ENCODE measurements at places on chromosomes 11 and 22. TPM values are rescaled to one million over a fixed set of nuclear protein-coding genes. Genes with fewer than 3 reads are reported as not detected.

Gene DSCAML1
- total RNA-seq, result 1.6 TPM

DNA sequence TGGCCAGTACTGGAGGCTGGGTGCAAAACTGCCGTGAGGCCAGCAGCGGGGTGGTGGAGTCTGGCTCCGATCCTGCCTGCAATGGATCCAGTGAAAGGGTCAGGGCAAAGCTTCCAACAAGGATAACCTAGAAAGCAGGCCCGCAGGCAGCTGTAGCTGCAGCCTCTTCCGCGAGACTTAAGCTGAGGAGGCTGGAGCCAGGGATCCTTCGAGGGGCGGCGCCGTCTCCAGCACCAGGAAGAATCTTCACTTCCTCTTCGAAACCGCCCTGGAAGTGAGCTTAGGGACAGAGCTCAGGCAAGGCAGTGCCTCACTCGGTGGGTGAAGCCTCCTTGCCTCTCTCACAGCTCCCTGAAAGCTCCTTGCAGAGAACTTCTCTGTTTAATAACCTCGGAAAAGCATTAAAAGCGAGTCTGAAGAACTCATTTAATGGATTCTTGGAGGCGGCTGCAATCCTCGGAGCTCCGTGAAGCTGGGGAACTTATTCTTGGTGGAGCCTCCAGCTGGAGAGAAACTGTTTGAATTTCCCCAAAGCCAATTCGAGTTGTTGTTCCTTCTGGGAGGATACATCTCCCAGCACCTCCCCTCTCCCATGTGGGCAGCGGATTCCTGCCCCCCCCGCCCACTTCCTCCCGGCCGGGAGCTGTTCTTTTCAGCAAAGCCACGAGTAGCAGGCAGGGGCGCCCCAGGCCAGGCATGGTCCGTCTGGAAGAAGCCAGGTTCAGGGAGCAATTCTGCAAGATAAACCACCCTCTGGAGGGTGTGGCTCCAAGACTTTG lies 169.9 kb downstream of the CTTN start:
- no peak for DNase-seq

DNA sequence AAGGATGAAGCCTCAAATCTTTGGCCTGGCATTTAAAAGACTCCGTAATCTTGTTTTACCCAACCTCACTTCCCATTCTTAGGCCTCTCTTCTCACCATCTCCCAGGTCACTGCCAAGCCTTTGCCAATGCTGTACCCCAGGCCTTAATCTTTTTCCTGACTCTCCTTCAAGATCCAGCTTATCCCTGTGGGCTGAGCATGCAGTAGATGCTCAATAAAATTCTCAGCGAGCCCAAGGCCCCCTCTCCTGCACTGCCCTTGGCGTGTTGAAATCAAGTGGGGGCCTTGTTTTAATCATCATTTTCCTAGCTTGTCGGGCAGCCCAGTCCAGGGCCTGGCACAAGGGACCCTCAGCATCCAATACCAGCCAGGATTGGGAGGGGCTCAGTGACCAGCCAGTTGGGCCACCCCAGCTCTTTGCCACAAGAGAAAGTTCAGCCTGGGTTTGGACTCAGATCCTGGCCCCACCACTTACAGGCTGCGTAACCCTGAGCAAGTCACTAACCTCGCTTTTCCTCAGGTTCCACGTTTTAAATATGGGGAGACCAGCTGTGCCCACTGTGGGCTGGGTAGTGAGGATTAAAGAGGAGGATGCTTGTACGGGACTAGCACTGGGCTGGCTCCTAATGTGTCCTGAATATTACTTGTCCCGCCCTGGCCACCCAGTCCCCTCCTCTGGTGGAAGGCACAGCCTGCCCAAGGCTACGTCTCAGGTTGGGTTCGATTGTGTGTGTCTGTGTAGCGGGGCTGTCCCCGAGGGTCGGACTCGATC lies 943 bp upstream of the YWHAH start:
- no peak for DNase-seq

GRCh38 chr11:7019500-7020182 lies 505 bp downstream of the ZNF214 start:
- DNase-seq, result peak; percentile 76

Gene FOLH1
- total RNA-seq, result 1.3 TPM

DNA sequence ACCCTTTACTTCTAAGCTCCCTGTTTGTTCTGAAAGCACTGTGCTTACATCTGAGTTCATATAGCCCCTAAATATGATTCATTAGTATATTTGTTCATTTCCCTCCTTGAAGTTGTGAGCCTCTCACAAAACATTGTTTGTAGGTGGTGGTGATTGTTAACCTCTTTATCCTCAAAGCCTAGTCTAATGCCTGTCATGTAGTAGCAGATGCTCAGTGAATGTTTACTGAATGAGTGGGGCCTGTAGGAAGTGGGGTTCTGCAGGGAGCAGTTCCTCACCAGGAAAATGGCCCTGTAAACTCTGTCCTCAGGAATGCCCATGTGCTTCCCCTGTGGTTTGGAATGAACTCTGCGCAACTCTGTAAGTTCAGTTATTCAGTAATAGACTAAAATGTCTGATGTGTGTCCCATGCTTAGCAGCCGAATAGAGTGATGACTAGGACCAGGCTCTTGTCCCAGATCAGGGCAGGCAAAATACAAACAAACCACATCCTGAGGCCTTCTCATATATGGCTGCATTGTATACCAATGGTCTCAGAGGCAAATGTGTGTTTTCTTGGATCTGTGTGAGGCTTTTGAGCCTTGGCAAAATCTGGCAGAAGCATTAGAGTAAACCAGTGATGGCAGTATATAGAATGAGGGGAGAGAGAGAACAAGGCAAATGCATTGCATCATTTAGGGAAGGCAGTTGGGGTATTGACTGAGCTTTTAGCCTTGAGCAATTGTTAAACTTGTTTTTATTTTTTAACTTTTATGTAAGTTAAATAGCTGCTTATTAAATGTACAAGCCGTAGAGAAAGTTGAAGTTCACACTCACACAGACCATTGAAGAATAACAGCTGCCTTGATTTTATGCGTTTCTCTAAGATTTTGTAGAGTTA lies 91.4 kb upstream of the BIRC3 start:
- no peak for DNase-seq

GRCh38 chr11:11798586-11799438 lies 43.0 kb upstream of the USP47 start:
- no peak for DNase-seq

Gene ZNRF3
- 16.9 TPM for total RNA-seq

DNA sequence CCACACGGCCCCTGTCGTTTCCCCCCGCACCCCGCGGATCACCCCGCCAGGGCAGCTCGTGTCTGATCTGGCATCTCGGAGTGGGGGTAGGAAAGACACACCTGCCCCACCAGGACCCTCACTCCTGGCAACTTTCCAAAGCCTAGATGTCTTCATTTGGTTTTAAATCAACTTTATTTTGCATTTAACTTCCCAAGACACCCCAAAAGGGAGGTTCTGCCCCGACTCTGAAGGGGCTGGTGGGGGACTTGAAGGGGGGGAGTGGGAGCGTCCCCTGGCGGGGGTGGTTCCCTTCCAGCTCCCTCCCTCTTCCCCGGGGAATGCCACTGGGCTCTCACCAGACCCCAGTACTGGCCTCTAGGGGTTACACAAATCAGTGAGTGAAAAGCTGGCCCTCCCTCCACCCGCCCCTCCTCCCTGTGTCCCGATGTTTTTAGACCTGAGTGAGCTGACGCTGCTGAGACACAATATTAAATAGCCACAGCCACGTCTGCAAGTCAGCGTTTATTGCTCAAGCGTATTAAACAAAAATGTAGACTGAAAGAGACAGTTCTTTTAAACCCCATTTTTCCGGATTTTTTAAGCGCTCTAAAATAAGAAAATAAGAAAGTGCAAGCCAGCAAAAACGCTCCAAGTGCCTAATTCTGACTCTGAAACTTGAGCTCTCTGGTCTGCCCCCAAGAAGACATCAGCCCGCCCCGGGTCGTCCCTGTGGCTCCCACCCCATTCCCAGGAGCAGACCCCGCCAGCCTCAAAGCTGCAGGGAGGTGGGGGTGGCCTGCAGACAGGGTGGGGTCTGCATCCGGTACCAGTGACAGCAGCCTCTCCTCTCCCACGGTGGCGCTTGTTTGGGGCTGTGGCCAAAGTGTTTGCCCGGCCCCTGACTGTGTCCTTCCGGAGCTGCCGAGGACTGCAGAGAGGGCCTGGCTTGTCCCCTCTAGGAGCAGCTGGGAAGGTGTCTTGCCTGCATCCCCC lies 1.1 kb upstream of the TTLL8 start:
- no peak for DNase-seq

GRCh38 chr22:22803285-22803853 lies 84.2 kb upstream of the IGLL5 start:
- no peak for DNase-seq

Gene CNIH2
- total RNA-seq, result 1.8 TPM

- no peak for DNase-seq
Observed at GRCh38 chr11:43997022-43997660, 50.6 kb upstream of the ACCSL start.

Gene CDC42EP1
- 60.6 TPM for total RNA-seq

- no peak for DNase-seq
Observed at GRCh38 chr11:111698852-111699559, 67.2 kb downstream of the PPP2R1B start.

- DNase-seq, result no peak
Observed at GRCh38 chr11:426851-427250, 12.1 kb upstream of the SIGIRR start.

- peak; percentile 75 for DNase-seq
Observed at GRCh38 chr11:34825670-34826383, 90.4 kb downstream of the APIP start.

Gene DCHS1
- 32.2 TPM for total RNA-seq

- DNase-seq, result no peak
Observed at GRCh38 chr11:92225125-92225567, 528 bp downstream of the FAT3 start.

Gene SCUBE2
- total RNA-seq, result 3.3 TPM

GRCh38 chr11:10611979-10612862 lies 43.8 kb upstream of the LYVE1 start:
- no peak for DNase-seq

GRCh38 chr22:23269441-23270211 lies 89.3 kb downstream of the BCR start:
- no peak for DNase-seq

Data from upper lobe of left lung (tissue), 6 donors.